Left lung (tissue), 14 donors: ENCODE measurements at places on chromosomes 16 and 17.

DNA sequence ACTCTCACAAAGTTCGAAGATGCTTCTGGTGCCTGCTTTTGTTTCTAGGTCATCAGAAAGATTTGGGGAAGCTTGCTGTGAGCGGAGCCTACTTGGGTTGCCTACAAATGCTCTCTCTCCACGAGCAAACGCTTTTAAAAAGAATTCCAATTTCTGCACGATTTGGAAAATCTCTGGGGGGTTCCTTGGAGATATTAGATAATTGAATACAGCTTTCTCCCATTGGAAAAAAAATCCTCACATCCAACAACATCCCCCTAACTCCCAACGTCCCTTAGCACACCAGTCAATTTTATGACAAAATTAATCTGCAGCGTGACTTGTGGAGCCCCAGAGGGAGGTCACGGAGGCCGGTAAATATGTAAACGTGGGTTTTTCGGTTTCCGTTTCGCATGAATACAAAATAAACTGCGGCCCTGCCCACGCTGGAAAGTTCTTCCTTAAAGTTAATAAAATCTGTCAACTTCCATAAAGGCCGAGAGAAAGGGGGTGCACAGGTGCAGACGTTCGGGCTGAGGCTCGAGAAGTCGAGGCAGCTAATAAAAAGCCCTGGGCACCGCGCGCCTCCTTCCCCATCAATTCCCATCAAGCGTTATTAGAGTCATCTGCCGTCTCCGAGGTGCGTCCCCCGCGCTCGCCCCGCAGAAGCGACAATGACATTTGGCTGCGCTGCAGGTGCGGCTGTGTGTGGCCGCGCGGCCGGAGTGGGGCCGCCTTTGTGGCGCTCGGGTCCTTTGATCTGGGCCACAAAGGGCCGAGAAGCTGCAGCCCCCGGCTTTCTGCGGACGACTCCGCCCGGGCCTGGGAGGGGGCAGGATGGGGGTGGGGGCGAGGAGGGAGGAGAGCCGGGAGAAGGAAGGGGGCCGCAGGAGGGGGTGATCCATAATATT lies 37.6 kb downstream of the SALL1 start:
- DNase-seq, result no peak
- H3K4me1 ChIP-seq, result no peaks in the 10 kb centered on the region
- no peak overlapping the region for H3K4me3 ChIP-seq
- H3K36me3 ChIP-seq, result no peaks in the 10 kb centered on the region

- H3K4me3 ChIP-seq, result no peak overlapping the region
- H3K27ac ChIP-seq, result no peak overlapping the region
- no peaks in the 10 kb centered on the region for H3K27me3 ChIP-seq
Observed at GRCh38 chr17:42270596-42270995, 5.6 kb downstream of the STAT5B start.

- H3K27ac ChIP-seq, result no peak overlapping the region
- H3K36me3 ChIP-seq, result peaks cover 21% of the 10 kb centered on the region
- no peak overlapping the region for H3K4me3 ChIP-seq
- no peaks in the 10 kb centered on the region for H3K27me3 ChIP-seq
- DNase-seq, result no peak
Observed at GRCh38 chr16:600781-601180, 10.9 kb downstream of the RAB40C start.

GRCh38 chr16:11129378-11129781 lies 126.6 kb downstream of the SOCS1 start:
- no peak overlapping the region for H3K4me3 ChIP-seq
- no peak for DNase-seq
- no peaks in the 10 kb centered on the region for H3K36me3 ChIP-seq
- peaks cover 21% of the 10 kb centered on the region for H3K4me1 ChIP-seq
- no peaks in the 10 kb centered on the region for H3K27me3 ChIP-seq
- no peak overlapping the region for H3K27ac ChIP-seq

DNA sequence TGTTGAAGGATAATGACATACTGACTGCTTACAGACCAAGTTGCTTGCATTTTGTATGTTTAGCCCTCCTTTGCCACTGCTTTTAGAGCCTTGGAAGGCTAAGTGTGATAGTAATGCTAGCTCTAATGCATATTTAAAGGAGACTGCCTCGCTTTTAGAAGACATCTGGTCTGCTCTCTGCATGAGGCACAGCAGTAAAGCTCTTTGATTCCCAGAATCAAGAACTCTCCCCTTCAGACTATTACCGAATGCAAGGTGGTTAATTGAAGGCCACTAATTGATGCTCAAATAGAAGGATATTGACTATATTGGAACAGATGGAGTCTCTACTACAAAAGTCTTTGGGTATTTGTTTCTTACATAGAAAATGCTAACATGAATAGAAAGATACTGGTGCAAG lies 19.1 kb downstream of the CAPNS2 start:
- H3K4me3 ChIP-seq, result no peak overlapping the region
- H3K27ac ChIP-seq, result no peak overlapping the region
- H3K4me1 ChIP-seq, result no peaks in the 10 kb centered on the region
- DNase-seq, result no peak
- H3K36me3 ChIP-seq, result peaks cover 24% of the 10 kb centered on the region
- no peaks in the 10 kb centered on the region for H3K27me3 ChIP-seq

DNA sequence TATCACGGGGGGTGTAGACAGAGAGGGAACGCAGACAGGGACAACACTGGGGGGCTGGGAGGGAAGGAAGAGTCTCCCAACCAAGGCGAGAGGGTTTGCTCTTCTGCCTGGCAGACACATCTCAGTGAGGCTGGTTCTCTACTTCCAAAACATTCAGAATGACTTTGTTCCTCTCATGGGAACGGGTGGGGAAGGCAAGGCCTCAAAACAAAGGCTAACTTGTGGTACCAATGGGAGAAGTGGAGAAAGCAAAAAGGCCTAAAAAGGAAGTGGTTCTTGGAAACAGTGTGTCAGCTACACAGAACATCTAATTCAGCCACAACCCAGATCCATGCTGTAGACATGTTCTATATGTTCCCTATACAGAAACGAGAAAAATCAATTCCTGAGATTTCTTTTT lies 7.5 kb downstream of the FLOT2 start:
- no peak for DNase-seq
- H3K4me1 ChIP-seq, result no peaks in the 10 kb centered on the region
- H3K36me3 ChIP-seq, result no peaks in the 10 kb centered on the region
- H3K4me3 ChIP-seq, result no peak overlapping the region
- H3K27me3 ChIP-seq, result no peaks in the 10 kb centered on the region

- no peak overlapping the region for H3K4me3 ChIP-seq
- no peaks in the 10 kb centered on the region for H3K4me1 ChIP-seq
- no peaks in the 10 kb centered on the region for H3K27me3 ChIP-seq
- no peak overlapping the region for H3K27ac ChIP-seq
- no peaks in the 10 kb centered on the region for H3K36me3 ChIP-seq
- DNase-seq, result no peak
Observed at GRCh38 chr17:52482271-52482670, 323.8 kb upstream of the CA10 start.

DNA sequence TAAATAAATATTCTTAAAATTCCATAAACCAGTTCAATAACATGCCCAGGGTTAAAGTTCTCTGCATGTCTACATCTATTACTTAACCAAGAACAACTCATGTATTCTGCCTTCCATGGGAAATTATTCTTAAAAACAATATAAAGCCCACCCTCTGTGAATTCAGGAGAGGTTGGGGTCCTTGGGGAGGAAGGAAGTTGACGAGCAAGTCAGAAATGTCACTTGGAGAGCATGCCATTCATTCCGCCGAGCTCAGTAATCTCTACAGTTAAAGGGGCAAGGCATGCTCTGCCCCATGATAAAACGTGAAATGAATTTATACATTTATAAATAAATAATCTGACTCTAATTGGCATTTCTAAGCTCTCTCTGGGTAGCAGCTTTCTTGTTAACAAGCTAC lies 405.1 kb downstream of the TOX3 start:
- H3K27ac ChIP-seq, result no peak overlapping the region
- DNase-seq, result no peak
- H3K36me3 ChIP-seq, result no peaks in the 10 kb centered on the region
- no peak overlapping the region for H3K4me3 ChIP-seq
- H3K27me3 ChIP-seq, result no peaks in the 10 kb centered on the region
- H3K4me1 ChIP-seq, result no peaks in the 10 kb centered on the region

DNA sequence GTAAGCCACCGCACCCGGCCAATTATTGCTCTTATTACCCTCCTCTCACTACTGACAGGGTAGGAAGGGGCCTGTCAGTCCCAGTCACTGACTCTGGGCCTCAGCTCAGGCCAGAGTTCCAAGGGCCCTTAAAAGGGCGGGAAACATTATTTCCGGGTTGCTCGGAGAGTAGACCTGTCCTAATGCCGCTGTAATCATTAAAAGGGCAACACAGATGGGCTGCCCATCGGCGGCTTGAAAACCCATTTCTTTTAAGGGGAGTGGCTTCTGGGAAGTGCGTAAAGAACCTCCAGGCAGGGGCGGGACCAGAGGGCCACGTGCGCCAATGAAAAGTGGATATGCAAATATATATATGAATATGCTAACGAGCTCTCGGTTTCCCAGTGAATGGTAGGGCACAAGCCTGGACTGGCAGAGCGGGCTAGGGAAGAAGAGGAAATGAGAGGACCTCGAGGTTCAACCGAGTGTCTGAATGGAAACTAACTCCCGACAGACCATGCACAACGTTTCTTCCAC lies 26.6 kb downstream of the PIPOX start:
- no peak overlapping the region for H3K4me3 ChIP-seq
- no peaks in the 10 kb centered on the region for H3K4me1 ChIP-seq
- H3K27me3 ChIP-seq, result no peaks in the 10 kb centered on the region
- peak; percentile 19 for DNase-seq

GRCh38 chr16:50275428-50276325 lies 9.3 kb downstream of the ADCY7 start:
- peaks cover 91% of the 10 kb centered on the region for H3K4me1 ChIP-seq
- H3K36me3 ChIP-seq, result no peaks in the 10 kb centered on the region
- peak overlapping the region; percentile 58 for H3K4me3 ChIP-seq
- peak overlapping the region; percentile 89 for H3K27ac ChIP-seq

DNA sequence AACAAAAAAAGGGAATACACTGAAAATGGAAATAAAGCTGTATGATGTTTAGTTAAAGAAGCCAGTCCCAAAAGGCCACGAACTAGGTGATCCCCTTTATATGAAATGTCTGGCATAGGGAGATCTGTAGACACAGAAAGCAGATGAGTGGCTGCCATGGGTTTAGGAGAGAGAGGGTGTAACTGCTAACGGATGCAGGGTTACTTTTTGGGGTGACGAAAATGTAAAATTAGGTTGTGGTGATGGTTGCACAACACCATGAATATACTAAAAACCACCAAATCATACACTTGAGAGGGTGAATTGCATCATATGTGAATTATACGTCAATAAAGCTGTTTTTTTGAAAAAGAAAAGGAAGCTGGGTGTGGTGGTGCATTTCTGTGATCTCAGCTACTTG lies 99.6 kb downstream of the ADCY9 start:
- no peak overlapping the region for H3K27ac ChIP-seq
- no peak for DNase-seq
- no peaks in the 10 kb centered on the region for H3K27me3 ChIP-seq
- no peaks in the 10 kb centered on the region for H3K36me3 ChIP-seq
